Right atrium auricular region (tissue), 2 donors: ENCODE measurements at places on chromosomes 5 and 9.

- H3K4me1 ChIP-seq, result no peaks in the 10 kb centered on the region
- no peaks in the 10 kb centered on the region for H3K27me3 ChIP-seq
- no peak for DNase-seq
- no peaks in the 10 kb centered on the region for H3K36me3 ChIP-seq
- peak overlapping the region; percentile 72 for H3K4me3 ChIP-seq
These were observed 399 bp downstream of the NUP155 start for GRCh38 chr5:37370550-37370863.

DNA sequence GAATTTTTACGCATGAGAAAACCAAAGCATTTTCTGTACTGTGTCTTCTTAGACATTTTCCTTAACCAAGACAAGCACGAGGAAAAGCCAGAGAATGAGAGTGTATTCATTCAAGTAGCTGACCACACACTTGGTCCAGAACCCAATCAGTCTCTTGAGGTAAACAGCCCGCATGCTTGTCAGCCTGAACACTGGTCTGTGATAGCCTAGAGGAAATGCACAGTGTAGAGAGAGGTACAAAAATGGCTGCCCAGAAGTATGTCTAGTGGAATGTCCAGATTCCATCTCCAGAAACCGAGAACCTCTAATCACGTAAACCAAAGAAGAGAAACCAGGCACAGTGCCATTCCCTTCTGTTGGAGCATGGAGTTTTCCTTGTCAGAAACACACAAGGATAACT lies 80.0 kb upstream of the SNX2 start:
- no peak for DNase-seq
- no peak overlapping the region for H3K4me3 ChIP-seq
- no peaks in the 10 kb centered on the region for H3K27me3 ChIP-seq
- H3K36me3 ChIP-seq, result no peaks in the 10 kb centered on the region
- H3K4me1 ChIP-seq, result no peaks in the 10 kb centered on the region
- H3K27ac ChIP-seq, result no peak overlapping the region

- H3K36me3 ChIP-seq, result no peaks in the 10 kb centered on the region
- H3K27ac ChIP-seq, result no peak overlapping the region
- H3K4me3 ChIP-seq, result no peak overlapping the region
- H3K27me3 ChIP-seq, result no peaks in the 10 kb centered on the region
- no peak for DNase-seq
- no peaks in the 10 kb centered on the region for H3K4me1 ChIP-seq
These were observed 131.4 kb upstream of the BOD1 start for GRCh38 chr5:173747876-173748275.

DNA sequence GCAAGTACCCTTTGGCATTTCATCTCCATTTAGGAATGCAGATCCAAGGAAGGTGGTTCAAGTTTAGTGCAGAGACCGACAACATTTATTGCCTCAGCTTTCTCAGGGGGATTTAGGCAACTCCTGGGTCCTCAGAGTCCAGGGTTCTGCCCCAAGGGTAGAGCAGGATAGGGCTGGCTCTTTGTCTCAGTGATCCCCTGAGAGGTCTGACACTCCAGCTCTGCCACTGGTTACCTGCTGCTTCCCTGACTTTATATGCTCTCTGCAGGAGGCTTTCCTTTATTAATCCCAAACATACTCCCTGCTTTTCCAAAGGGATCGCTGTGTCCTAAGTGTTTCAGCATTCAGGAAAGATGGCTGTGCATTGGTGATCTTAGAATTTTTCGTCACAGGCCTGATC lies 37.2 kb downstream of the TRPC7 start:
- no peaks in the 10 kb centered on the region for H3K27me3 ChIP-seq
- H3K36me3 ChIP-seq, result no peaks in the 10 kb centered on the region
- no peak for DNase-seq
- H3K27ac ChIP-seq, result no peak overlapping the region

GRCh38 chr5:74482990-74483389 lies 157.5 kb downstream of the ENC1 start:
- no peaks in the 10 kb centered on the region for H3K4me1 ChIP-seq
- DNase-seq, result no peak
- no peak overlapping the region for H3K27ac ChIP-seq
- no peaks in the 10 kb centered on the region for H3K36me3 ChIP-seq

DNA sequence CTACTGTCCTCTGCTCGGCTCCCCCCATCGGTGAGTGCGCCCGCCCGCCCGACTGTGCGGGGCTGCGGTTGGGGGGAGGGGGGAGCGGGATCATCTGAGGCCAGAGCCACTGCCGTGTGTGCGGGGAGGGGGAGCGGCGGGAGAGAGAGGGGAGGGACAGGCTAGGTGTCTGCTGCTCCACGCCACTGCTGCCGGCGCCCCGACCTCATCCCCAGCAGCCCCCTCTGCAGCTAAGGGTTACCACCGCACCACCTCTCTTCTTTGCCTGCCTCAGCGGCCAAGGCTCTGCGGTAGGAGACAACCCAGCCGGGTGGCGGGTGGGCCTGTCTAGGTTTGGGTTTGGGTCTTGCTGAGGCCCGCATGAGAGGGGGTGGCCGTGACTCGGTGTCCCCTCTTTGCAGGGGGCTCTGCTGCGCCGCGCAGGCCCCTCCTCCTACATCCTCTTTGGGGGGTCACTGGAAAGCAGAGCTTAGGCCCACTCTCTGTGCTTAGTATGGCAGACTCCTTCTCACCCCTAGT lies 670 bp upstream of the PURA start:
- DNase-seq, result no peak
- peak overlapping the region; percentile 95 for H3K27ac ChIP-seq
- H3K27me3 ChIP-seq, result no peaks in the 10 kb centered on the region
- peak overlapping the region; percentile 84 for H3K4me3 ChIP-seq

DNA sequence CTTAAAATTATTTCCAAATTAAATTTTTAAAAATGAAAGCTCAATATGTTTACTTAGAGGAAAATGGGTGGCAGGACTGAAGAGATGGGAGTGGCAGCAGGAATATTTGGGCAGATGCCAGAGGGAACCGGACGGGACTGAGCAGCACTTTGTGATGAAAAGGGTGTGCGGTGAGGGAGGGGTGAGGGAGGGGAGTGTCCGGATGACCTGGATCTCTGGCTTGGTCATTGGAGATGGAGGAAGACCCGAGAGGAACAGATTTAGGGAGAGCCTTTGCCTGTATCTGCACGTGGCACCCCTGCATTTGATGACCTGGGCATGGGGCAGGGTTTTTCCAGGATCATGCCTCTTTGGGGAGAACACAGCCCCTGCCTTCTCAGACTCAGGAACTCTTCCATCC lies 201.1 kb upstream of the MVB12B start:
- H3K27me3 ChIP-seq, result no peaks in the 10 kb centered on the region
- no peaks in the 10 kb centered on the region for H3K4me1 ChIP-seq
- peak; percentile 42 for DNase-seq
- no peaks in the 10 kb centered on the region for H3K36me3 ChIP-seq
- H3K4me3 ChIP-seq, result no peak overlapping the region

DNA sequence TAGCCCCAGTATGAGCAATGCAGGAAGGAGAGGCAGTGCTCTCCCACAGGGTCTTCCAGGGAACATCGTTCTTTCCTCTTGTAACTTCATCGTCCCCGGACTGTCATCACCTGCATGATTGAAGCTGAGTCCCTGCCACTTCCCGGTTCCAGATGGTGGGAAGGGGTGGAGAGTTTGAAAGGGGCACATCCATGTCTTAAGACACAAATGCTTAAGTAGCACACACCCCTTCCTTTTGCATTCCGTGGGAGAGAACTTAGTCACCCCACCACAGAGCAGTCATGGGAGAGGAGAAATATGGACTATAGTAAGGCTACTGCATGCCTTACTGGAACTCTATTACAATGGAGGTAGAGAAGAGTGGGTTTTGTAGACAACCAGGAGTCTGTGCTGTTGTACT lies 165.3 kb upstream of the GAS1 start:
- no peaks in the 10 kb centered on the region for H3K27me3 ChIP-seq
- no peak for DNase-seq
- H3K4me1 ChIP-seq, result peaks cover 28% of the 10 kb centered on the region
- no peak overlapping the region for H3K27ac ChIP-seq

DNA sequence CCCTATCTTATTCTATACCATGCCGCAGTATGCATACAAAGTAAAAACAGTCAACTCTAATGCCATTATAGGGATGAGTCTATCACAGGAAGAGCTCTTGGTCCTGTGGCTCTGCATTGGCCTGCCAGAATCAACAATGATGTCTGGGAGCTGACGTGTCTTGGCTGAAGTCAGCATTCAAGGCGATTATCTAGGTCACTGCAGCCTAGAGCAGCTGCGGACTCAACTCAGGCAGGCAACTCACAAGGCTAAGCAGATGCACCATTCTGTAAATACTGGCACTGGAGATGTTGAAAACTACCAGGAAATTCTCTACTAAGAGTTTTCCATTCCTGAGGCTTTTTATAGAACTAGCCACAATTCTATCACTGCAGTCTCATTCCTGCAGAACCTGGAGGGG lies 13.3 kb downstream of the SPATA9 start:
- H3K27me3 ChIP-seq, result no peaks in the 10 kb centered on the region
- peak; percentile 87 for DNase-seq
- no peaks in the 10 kb centered on the region for H3K36me3 ChIP-seq

DNA sequence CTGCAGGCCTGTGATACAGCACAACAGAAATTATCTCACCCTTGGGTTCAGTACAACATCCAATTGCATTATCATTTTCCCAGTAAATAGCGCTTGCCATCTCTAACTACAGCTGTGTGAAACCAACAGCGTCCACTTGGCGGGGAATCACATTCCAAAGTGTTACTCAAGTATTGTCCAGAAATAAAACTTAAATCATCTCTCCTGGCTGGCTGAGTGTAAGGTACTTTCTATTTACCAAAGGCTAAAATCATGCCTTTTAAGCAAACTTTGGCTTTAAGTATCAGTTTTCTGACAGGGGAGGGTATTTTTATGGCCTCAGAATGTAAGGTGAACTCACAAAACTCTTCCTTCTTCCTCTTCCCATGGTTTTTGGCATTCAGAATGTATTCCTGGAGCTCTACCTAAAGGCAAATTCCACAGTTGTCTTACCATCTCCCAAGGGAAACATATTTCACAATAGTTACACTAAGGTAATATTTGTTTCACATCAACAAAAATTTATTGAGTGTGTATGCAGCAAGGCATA lies 205.6 kb upstream of the MPDZ start:
- no peak overlapping the region for H3K4me3 ChIP-seq
- H3K36me3 ChIP-seq, result no peaks in the 10 kb centered on the region
- H3K27me3 ChIP-seq, result no peaks in the 10 kb centered on the region

DNA sequence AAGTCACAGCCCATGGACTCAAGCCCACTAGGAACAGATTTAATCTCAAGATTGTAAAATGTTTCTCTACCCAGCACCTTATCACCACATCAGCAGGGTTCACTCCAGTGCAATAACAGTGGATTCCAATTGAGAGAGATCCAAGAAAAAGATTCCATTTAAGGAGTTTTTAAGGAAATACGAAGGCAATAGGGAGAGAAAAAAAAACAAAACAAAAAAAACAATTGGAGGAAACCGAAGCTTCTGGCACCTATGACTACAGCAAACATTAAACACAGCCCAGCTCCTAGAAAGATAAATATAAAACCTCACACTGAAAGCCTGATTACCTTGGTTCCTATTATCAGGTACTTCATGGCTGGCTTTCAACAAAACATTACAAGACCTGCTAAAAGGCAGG lies 192.7 kb downstream of the DAB2IP start:
- no peak for DNase-seq
- H3K27ac ChIP-seq, result no peak overlapping the region
- H3K36me3 ChIP-seq, result no peaks in the 10 kb centered on the region
- H3K27me3 ChIP-seq, result no peaks in the 10 kb centered on the region
- no peaks in the 10 kb centered on the region for H3K4me1 ChIP-seq
